Stimulated activated CD8-positive, alpha-beta memory T cell treated with anti-CD3 and anti-CD28 coated beads, Interleukin-7, amount 100 ng/mL, for 48 hours (primary cell): ENCODE measurements at places on chromosomes 16 and 17.

GRCh38 chr16:59252317-59252716 lies 518.2 kb upstream of the GOT2 start:
- DNase-seq = no peak

- DNase-seq = no peak
Measured at GRCh38 chr16:61946019-61946418, 90.2 kb downstream of the CDH8 start.

- DNase-seq = peak; percentile 53
Measured at GRCh38 chr16:57802341-57803133, at the start of gene KIFC3. TSS of gene KIFC3 (minus strand) at chr16:57802491. CDS start at chr16:57798243, 4,248 bp downstream.

GRCh38 chr17:71635187-71635586 lies 485.6 kb upstream of the SOX9 start:
- no peak for DNase-seq

DNA sequence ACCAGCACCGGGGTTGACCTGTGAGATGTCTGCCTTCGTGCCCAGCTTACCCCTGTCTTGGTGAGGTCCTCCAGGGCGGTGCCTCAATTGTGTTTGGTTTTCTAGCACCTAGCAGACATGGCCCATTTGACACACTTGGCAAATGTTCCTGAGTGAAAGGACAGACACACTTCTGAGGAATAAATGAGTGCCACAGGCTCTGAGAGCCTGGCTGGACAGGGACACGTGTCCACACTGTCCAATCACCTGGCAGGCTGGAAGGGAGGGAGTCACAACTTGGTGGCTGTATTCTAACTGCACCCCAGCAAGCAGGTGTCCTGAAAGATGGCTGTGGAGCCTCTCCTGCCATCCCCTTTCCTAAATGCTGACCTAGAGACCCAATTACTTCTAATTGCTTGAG lies 7.4 kb downstream of the MAP3K14 start:
- no peak for DNase-seq

GRCh38 chr17:7336240-7337175 lies at the start of gene ACAP1:
TSS of gene ACAP1 (plus strand) at chr17:7336529. CDS start at chr17:7336735, 206 bp downstream.
- peak; percentile 89 for DNase-seq

DNA sequence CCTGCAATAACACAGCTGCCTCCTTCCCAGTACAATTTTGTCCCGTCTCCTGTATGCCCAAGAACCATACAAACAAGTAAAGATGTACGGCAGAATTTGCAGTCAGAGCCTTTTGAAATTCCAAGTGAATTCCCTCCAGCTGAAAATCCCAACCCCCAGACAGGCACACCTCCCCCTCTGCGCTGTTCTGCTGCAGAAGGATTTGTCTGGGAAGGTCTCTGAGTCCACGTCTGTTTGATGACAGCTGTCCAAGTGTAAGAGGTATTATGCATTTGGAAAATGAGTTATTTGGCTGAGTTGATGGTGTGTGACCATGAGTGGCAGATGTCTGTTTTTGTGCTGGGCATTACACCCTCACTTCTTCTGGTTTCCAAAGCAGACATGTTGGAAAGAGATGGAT lies 104.9 kb upstream of the HS3ST4 start:
- DNase-seq = no peak

DNA sequence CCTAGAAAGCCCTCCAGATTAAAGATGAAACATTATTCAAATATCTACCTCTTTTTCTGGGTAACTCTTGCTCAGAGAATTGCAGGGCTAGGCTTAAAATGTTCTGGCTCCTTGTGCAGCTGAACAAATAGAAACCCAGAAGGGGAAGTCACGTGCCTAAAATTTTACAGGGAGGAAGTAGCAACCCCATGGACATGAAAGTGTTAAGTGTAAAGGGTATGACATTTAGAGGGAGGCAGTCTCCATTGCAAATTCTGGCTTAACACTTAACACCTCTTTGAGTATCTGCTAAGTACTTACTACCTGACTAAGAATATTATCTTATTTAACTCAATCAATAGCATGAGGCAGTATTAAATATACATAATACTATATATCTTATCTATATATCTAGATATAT lies 376.1 kb upstream of the ERCC4 start:
- DNase-seq = no peak

- DNase-seq = peak; percentile 10
Measured at GRCh38 chr17:77959926-77960521, 1.5 kb downstream of the TNRC6C start.

GRCh38 chr16:61842666-61843065 lies 193.6 kb downstream of the CDH8 start:
- no peak for DNase-seq

DNA sequence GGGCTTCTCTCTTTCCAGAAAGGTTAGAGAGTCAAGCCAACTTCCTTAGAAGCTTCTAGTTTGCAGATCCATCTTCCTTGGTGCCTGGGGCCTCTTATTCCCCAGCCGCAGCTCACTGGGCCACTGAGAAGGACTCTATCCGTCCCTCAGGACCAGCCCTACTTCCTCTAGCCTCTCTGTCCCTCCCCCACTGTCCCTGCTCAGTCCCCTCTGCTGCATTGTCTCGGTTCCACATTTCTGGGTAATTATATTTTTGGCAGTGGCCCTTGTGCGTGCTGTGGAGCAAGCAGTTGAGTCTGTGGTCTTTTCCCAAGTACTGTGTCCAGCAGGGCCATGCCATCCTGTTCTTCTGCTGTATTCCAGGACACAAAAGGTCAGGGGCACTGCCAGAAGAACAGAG lies 17.8 kb downstream of the IRX3 start:
- no peak for DNase-seq

DNA sequence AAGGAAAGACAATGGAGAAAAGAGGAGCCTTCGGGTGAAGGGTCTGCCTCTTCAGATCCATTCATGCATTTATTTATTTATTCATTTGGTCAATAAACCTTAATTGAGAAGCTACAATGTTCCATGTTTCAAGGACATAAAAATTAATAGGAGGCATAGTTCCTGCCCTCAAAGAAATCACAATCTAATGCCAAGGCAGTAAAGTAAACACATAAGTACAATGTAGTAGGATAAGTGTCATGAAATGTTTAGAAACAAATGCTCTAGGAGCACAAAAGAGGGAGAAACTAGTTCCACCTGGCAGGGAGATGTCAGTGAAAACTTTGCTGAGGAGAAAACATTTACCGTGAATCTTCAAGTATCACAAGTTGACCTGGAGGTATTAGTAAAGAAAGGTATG lies 103.5 kb upstream of the NOG start:
- DNase-seq = no peak

DNA sequence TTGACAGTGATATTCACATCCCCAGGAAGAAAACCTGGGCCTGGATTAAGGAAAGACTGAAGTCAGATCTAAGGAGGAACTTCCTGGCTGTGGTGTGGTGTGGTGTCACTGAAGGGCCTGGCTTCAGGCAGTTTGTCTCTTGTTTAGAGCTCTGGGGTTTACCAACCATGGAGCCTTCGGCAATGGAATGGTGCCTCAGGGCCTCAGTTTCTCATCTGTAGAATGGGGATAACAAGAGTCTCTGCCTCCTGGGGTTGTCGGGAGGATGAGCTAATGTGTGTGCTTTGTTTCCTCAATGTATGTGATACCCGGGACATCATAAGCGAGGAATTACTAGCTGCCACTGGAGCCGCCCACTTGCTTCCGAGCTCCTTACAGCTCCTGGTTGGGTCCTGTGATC lies 12.7 kb downstream of the WNT3 start:
- no peak for DNase-seq

GRCh38 chr17:78598013-78598471 lies 20.8 kb upstream of the DNAH17 start:
- peak; percentile 11 for DNase-seq

DNA sequence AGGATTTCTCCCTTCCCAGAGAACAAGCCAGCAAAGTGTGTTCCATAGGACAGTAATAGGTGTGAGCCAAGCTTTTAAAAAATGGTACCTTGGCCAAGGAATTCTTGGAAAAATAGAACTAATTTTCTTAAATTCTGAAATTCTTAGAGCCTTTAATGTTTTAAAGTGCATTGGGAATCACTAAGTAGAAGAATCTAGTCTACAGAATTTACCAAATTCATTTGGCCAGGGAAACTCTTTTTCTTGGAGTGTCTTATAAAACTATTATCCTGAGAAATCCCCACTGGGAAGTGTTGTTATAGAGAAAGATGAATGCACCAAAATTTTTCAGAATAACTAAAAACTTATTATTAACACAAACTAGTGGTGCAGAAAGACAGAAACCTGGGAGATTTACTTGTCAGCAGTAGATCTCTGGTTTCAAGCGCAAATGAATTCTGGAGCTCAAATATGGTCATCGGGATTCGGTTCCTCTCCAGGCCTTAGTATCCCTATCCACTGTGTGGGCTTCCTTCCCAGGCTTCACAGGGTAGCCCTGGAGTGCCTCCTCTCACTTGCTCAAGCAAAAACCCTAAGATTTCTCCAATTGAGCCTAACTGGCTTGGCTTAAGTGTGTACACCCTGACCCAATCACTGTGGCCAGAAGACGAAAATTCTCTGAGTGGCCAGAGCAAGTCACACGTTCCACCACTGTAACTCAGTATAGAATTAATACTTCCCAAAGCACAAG lies 217.8 kb downstream of the CHD9NB start:
- DNase-seq = no peak

GRCh38 chr17:39591958-39592954 lies 15.5 kb downstream of the NEUROD2 start:
- DNase-seq = no peak

GRCh38 chr17:50267074-50267841 lies 7.0 kb upstream of the TMEM92 start:
- DNase-seq = no peak

DNA sequence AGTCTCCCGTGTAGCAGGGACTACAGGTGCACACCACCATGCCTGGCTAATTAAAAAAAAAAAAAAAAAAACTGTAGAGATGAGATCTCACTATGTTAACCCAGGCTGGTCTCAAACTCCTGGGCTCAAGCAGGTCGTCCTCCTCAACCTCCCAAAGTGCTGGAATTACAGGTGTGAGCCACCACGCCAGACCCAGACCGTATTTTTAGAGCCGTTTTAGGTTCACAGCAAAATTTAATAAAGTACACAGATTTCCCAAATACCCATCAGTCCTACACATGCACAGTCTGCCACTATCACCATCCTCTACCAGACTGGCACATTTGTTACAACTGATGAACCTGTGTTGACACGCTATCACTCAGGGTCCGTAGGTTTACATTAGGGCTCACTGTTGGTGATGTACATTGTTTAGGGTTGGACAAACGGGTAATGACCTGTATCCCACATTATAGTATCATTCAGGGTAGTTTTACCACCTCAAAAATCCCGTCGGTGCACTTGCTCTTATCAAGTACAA lies 10.4 kb downstream of the HS3ST3B1 start:
- no peak for DNase-seq

DNA sequence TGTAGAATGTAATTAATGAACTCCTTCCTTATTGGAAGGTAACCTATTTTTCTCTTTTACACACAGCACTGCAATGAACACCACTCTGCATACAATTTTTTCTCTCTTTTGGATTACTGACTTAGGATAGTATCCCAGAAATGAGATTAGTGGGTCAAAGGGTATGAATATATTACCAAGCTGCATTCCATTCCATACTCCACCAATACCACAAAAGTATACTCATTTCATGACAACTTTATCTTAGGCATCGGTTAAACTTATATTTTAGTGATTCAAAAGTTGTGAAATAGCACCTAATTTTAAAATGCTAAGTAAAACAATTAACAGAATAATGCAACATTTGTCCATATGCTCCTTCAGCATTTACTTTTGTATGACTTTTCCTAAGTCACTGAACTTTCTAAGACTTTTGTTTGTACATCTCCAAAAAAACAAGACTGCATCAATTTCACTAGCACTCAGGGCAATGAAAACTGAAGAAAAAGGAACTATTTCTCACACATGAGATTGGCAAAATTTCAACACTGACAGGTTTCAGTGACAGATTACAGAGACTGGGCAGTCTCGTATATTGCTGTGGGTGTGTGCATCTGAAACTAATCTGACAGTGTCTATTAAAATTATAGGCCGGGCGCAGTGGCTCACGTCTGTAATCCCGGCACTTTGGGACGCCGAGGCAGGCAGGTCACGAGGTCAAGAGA lies 32.1 kb downstream of the HELZ start:
- DNase-seq = no peak
